ENCODE measurements at places on chromosomes 6 and 20.
A peak's percentile ranks its signal among the peaks of the same experiment; 100 is the strongest.

DNA sequence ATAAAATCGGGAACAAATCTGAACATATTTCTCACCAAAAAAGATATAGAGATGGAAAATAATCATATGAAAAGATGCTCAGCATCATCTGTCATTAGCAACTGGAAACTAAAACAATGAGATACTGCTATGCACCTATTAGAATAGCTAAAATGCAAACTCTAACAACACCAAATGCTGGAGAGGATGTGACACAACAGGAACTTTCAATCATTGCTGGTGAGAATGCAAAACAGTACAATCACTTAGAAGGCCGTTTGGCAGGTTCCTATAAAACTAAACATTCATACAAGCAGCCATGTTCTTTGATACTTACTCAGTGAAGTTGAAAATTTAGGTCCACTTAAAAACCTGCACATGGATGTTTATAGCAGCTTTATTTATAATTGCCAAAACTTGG lies 67.0 kb downstream of the FAM50B start:
- no peak for DNase-seq

- no peak for DNase-seq
Observed at GRCh38 chr6:138582573-138582972, 83.3 kb upstream of the NHSL1 start.

DNA sequence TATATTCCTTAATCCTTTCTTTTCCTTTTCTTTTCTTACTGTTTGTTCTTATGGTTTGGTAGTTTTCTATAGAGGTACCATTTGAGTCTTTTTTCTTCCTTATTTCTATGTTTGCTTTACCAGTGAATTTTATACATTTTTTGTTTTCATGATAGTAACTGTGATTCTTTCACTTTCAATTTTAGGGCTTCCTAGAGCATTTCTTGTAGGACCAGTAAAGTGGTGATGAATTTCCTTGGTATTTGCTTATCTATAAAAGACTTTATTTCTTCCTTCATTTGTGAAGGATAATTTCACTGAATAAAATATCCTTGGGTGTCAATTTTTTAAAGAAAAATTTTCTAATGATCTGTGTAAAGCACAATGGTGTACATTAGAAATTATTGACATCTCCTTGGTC lies 637.4 kb downstream of the CD109 start:
- no peak for DNase-seq

DNA sequence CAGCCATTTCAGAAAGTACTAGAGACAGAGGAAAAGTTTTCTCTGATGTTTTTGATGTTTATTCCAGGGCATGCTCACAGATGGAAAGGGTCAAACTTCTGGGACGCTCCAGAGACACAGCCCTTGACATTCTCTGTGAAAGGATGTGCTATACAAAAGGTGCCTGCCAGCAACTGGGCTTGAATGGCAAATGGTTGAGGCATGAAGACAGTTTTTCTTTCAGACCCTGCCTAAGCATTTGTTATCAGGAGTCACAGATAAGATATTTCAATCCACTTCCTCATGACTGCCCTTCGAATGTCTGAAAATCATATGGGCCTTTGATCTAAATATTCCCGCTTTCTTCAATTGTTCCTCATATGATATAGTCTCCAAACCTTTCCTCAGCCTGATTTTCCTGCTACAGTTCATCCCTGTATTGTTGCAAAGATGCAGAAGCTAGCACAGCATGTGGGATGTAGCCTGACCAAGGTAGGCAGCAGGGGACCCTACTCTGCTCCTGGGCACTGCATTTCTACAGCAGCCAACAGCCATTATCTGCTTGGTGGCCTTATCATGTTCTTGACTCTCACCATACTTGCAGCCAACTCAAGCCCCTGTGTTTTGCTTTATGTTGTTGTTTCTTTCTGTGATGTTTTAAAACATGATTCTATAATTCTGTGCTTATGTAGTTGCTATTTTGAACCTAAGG lies 14.6 kb upstream of the TXLNB start:
- DNase-seq: no peak

- DNase-seq: no peak
Observed at GRCh38 chr20:37230200-37230599, 31.4 kb downstream of the GHRH start.

DNA sequence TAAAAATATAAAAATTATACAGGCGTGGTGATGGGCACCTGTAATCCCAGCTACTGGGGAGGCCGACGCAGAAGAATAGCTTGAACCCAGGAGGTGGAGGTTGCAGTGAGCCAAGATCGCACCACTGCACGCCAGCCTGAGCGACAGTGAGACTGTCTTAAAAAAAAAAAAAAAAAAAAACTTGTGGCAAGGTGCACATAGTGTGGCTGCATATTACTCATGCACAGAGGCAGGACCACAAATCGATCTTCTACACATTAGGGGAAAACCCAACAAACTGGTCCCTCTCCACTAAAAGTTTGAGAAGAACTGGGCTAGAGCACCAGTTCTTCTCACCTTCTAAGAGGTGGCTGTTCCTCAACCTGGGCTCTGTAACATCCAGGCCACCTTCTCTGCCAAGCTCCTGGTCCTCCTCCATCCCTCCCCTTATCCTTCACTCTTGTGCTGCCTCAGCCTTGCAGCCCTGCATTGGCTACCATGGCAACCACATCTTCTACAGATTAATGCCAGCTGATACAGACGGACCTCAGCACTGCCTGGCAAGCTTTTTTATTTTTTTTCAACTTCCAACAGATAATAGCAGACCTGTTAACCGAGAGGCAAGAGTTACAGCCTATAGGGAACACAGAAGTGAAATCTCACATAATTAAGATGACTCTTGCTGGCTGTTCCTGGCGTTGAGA lies 88.0 kb downstream of the ATP9A start:
- DNase-seq: no peak

- no peak for DNase-seq
Observed at GRCh38 chr6:133629970-133630369, 258.9 kb upstream of the TCF21 start.

DNA sequence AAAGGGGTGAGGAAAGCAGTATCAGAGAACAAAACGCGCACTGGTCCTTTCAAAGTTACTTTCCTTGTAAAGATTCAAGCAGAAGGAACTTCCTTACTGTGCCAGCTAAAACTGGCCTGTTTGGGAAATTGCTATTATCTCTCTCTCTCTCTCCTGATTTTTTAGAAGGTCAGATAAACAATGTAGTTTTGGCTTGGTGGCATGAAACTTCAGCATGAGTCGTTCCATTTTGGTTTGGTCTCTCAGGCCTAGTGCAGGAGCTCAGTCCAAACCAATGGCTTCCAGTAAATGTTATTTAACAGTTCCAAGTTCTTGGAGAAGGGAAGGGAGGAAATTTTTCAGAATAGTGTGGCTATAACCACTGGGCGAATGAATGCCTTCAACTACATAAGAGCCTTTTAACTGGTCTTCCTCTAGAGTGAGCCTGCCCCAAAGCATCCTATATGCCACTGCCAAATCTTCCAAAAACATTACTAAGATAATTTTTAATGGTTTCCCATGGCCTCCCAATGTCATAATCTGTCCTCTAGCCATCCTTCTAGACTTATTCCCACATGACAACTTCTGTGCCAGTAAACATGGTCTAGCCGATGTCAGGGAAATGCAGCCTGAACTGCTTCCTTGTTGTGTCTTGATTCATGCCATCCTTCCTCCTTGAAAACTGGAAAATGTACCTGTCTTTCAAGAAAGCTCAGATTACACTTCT lies 9.1 kb upstream of the SNX9 start:
- peak; percentile 50 for DNase-seq

DNA sequence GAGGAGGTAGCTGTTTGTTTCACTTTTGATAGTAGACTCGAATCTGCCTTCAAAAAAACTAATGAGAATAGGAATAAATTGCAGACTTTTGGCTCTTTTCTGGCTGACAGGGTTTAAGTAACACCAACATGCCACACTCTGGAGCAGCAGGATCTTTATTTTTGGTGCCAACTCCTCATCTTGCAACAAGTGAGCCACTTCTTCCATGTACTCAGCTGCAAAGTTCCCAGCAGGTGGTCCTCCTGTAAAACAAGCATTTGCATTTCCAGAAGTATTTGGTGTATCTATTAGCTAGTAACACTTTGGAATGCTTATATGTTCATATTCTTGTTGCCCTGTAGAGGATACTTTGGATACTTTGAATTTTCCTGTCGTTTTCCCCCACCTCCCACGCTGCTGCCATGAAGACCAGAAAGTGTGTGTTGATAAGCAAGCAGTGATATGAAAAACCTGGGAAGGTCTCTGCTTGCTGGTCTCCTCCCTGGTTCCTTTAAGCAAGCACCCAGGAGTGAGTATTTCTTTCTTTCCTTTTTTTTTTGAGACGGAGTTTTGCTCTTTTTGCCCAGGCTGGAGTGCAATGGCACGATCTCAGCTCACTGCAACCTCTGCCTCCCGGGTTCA lies 1.0 kb downstream of the ARMH2 start:
- DNase-seq: no peak

GRCh38 chr6:131875647-131876046 lies 67.8 kb downstream of the ENPP1 start:
- DNase-seq: no peak

- DNase-seq: no peak
Observed at GRCh38 chr20:57480444-57481160, 44.3 kb downstream of the CTCFL start.

DNA sequence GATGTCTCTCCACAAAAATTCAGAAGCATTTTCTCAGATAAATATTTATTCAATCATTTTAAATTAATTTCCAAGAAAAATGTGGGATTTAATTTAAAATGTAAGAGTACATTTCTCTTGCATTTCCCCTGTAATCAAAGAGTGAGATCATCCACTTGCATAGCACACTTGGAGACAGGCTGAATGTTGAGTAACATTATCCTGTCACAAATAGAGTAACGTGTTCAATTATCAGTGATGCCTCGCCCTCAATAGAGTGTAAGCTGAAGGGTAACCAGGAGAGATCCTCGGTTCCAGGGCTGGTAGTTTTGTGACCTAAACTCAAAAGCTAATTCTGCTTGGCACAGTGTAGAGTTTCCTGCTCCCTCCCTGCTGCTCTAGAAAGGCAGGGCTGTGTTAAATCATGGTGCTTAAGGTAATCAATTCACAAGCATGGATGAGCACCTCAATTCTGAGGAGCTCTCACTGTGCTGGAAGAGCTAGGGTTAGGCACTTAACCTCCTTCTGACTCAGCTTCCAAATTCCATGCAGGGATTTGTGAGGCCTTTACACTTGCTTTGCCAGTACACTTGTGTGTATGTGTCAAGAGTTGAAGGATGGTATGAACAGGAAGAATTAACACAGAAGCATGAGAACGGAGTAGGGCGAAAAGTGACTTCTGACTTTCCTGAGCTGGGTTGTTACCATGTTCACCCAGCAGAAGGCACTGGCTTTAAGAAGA lies 56.6 kb downstream of the MMUT start:
- no peak for DNase-seq

- no peak for DNase-seq
Observed at GRCh38 chr6:125393449-125393858, 91.7 kb upstream of the HDDC2 start.

GRCh38 chr6:40672087-40672486 lies 84.9 kb upstream of the LRFN2 start:
- DNase-seq: no peak

DNA sequence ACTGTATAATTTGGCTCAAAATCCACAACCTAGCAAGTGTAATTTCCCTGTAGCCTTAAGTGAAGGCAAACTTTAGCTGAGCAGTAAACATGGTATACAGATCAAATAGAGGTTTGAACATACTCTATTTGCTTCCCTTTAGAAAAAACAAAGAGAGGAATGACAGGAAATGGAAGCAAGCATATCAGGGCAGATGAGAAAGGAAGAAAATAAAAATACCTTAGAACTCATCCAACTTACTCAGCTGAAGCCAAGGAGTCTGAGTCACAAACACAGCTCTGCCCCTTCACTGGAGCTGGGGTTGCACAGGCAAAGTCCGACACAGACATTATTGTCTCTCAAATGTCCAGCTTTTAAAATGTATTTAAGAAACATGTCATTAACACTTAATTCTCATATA lies 379.9 kb upstream of the IRAK1BP1 start:
- DNase-seq: no peak

- no peak for DNase-seq
Observed at GRCh38 chr6:170244721-170245474, 46.0 kb downstream of the DLL1 start.

- DNase-seq: no peak
Observed at GRCh38 chr6:51112731-51113130, 294.1 kb downstream of the TFAP2B start.

DNA sequence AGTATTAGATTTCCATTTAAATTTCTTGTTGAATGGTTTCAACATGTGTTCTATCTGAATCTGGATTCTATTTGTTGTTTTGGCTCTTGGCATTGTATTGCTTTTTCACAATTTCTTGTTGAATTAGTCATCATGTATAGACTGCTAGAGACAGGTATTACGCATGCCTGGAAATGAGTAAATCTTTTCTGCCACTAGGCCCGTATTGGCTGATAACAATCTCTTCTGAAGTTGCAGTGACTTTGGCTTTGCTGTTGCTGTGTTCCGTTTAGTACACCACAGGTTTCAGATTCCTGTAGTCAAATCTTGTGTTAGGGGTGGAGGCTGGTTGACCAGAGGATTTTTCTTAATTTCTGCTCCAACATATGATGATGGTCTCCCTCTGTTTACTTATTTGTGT lies 1339.4 kb downstream of the GRIK2 start:
- peak; percentile 49 for DNase-seq

- DNase-seq: no peak
Observed at GRCh38 chr6:149140137-149140909, 177.2 kb upstream of the TAB2 start.

DNA sequence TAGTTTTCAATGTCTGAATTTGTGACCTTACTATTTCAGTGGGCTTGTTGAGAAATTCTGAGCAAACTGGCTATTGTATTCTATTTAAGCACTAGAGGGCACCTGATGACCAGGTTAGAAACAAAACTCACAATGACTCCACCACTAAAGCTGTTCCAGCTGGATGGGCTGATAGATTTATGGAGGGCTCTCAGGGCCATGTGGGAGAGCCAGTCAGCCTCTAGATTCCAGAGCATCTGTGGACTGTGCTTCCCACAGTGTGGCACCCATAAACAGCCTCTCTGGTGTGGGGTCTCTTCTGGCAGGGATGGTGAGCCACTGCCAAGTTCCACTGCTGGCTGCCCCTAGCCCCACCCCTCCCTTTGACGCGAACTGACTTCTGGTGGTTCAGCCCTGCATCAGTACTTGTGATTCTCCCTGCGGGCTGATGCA lies 29.2 kb downstream of the C6orf58 start:
- peak; percentile 14 for DNase-seq

- no peak for DNase-seq
Observed at GRCh38 chr6:73893696-73894095, 197.7 kb downstream of the CD109 start.
